Right forelimb (tissue), 1 donor: ENCODE measurements at places on chromosomes 7 and 10.
A peak's percentile ranks its signal among the peaks of the same experiment; 100 is the strongest.

GRCh38 chr10:126397640-126398382 lies 9.5 kb upstream of the ADAM12 start:
- DNase-seq = no peak

- peak; percentile 68 for DNase-seq
Observed at GRCh38 chr10:79286318-79286951, 60.8 kb upstream of the PPIF start.

- no peak for DNase-seq
Observed at GRCh38 chr10:80405035-80405434, 3.3 kb upstream of the PRXL2A start.

GRCh38 chr10:73601486-73601921 lies 10.4 kb upstream of the USP54 start:
- no peak for DNase-seq
